ENCODE measurements at places on chromosomes 3 and 15.

DNA sequence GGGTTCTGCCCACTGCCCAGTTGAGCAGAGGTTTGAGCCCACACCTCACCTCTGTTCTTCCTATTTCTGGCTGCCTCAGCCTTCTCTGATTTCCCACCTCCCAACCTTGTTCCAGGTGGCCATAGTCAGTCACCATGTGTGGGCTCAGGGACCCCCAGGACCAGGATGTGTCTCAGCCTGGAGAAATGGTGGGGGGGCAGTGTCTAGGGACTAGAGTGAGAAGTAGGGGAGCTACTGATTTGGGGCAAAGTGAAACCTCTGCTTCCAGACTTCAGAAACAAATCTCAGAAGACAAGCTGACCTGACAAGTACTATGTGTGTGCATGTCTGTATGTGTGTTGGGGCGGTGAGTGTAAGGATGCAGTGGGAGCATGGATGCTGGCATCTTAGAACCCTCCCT lies 22.9 kb downstream of the SHF start:
- DNase-seq, result no peak

GRCh38 chr3:58800032-58800431 lies 133.5 kb upstream of the FAM3D start:
- DNase-seq, result no peak

GRCh38 chr3:53845103-53845880 lies 927 bp downstream of the CHDH start:
- DNase-seq, result peak; percentile 34

DNA sequence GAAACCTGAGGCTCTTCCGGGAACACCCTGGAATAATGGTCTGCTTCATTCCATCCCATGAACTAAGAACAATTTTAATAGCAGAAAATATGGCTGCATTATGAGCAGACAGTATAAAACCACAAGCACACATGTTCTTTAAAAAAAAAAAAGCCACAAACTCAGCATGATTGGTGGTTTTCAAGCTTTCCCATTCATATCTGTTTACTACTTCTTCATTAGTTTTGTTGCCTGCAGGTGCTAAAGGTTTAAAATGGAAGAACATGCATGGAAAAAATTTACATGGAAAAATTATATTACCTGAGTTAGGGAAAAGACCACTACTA lies 137.9 kb upstream of the HES1 start:
- no peak for DNase-seq

DNA sequence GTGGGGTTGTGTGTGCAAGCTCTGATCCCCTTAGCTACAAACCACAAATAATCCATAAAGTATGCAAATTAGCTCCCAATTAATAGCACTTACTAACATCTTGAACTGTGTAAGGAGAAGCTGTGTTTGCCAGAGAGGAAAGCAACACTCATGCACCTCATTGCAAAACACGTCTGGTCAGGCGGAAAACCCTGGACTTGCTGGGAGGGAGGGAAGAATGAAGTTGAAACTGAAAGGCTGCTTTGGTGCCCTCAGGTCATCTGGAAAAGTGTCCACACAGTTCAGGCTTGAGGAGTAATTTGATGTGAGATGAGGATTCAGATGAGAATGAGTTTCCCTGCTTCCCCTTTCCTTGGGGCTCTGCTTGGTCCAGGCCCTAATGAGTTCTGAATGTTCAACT lies 185.5 kb upstream of the ANKRD28 start:
- peak; percentile 53 for DNase-seq
